CD4-positive, alpha-beta T cell treated with Interleukin-2 at 100 ng/mL for 4 hours (primary cell): ENCODE measurements at places on chromosomes 1 and 21.
A peak's percentile ranks its signal among the peaks of the same experiment; 100 is the strongest.

- DNase-seq: no peak
These were observed 966 bp downstream of the TFB2M start for GRCh38 chr1:246564839-246565750.

DNA sequence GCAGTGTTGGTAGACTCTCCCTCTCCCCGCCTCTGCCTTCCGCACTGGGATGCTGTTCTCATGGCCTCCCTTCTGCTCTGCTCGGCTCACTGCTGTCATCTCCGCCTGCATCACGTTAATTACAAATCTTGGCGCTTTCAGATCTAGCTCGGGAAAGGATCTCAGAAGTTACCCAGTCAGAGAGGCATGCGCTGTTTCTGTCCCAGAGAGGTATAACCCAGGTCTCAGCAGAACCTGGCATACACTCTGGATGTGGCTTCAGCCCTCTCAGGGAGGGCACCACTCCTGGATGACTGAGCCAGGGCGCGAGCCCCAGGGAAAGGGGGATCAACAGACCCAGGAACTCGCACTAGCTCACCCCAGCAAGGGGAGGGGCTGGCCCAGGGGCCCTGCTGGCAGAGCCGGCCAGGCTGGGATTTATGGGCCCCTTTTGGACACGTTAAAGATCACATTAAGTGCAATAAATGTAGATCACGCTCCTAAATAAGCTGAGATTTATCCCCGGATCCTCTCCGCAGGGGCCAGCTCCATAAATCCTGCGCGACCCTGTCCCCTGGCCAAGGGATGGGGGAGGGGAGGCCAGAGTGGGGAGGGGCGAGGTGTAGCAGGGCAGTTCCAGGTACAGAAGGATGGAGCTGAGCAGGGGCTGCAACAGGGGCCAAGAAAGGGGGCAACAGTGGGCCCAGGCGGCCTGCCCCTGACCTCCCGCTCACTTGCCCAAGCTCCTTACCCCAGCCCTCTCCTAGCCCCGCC, 101.3 kb upstream of the ZBTB40 start:
- no peak for DNase-seq

DNA sequence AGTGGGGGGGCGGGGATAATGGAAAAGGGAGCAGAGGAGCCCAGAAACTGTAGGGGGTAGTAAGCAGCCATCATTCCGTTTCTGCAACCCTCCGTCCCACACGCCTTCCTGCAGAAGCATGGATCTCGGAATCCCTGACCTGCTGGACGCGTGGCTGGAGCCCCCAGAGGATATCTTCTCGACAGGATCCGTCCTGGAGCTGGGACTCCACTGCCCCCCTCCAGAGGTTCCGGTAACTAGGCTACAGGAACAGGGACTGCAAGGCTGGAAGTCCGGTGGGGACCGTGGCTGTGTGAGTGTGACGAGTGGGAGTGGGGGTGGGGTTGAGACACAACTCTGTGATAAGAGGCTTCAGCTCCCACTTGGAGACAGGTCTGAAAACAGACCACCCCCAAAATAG, 706 bp downstream of the CREB3L4 start:
- no peak for DNase-seq

- DNase-seq: no peak
These were observed 409.3 kb downstream of the PTPRU start for GRCh38 chr1:29645586-29645985.

GRCh38 chr1:189662190-189662589, 815.5 kb downstream of the BRINP3 start:
- no peak for DNase-seq

- no peak for DNase-seq
These were observed 140.3 kb upstream of the ERRFI1 start for GRCh38 chr1:8166406-8166805.

DNA sequence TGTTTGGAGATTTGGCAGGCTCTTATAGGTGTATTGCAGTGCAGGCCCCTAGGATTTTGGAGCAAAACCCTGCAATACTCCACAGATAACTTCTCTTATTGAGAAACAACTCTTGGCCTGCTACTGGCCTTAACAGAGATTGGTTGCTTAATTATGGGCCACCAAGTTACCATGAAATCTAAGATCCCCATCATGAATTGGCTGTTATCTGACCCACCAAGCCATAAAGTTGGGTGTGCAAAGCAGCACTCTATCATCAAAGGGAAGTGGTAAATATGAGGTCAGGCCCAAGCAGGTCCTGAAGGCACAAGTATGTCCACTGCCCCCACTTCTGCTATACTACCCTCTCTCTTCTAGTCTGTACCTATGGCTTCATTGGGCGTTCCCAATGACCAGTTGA, 130.0 kb upstream of the TNFSF4 start:
- no peak for DNase-seq

DNA sequence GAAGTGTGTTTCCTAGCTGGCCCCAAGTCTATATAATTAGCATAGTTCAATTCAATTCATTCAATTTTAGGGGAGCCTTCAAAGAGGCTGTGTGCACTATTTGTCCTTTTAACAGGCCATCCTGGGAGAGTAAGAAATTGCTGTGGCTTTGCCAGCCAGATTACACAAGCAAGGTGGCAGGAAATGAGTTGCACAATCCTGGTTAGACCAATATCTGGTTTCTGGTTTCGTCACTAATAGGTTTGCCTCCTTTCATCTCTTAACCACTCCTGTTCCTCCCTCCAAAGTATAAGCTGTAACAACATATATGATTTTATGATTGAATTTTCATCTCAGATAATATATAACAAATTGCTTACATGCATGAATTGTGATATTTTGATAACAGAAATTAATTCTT, 84.1 kb upstream of the NEGR1 start:
- no peak for DNase-seq

DNA sequence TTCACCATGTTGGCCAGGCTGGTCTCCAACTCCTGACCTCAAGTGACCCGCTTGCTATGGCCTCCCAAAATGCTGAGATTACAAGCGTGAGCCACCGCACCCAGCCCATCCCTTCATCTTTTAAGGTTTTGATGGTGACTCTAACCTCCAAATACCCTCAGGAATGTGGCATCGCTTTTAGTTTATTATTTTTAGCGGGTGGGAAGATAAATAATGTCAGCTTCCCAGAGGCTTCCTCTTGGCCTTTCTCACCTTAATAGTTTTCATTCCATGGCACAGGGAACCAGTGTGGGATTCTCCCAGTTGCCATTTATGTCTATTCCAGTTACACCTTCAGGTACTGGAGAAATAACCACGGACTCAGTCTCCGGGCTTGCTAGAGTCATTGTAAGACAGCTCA, 92.1 kb upstream of the LRRN2 start:
- DNase-seq: no peak

- DNase-seq: no peak
These were observed 2.1 kb downstream of the KHDC4 start for GRCh38 chr1:155932081-155932480.

GRCh38 chr21:29195981-29196669, 65.7 kb downstream of the MAP3K7CL start:
- DNase-seq: peak; percentile 87
